ENCODE measurements at places on chromosomes 2 and 18.

DNA sequence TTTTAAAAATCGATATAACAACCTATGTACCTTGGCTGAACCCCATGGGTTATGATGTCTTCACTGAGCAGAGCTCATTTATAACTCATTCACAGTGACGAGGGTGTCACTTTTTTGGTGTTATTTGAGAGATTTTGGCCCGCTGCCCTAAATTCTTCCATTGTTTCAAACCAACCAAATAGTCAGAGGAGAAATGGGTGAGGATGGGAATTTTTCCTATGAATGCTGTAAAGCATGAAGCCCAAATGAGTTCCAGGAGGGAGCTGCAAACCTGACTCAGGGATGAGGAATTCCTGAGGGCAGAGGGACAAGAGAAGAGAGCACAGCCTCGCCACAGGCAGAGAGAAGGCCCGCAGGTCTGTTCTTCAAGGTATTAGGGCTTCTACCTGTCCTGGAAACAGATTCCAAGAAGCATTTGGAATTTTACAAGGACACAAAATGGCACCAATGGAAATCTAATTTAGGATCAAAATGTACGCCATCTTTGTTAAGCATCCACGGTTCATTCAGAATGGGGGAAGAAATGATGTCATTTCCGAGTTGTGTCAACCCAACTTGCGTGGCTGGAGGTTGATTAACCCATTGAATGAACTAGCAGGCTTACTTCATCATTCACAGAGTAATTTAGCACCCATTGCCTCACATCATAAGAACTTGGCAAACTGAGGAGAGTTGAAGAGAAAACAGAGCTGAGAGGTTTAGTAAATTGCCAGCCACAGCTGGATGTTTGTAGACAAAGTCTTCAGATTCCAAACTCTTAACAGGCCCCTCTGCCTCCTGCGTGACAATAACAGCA is 133.5 kb downstream of the LAMA3 start:
- no peak for DNase-seq

DNA sequence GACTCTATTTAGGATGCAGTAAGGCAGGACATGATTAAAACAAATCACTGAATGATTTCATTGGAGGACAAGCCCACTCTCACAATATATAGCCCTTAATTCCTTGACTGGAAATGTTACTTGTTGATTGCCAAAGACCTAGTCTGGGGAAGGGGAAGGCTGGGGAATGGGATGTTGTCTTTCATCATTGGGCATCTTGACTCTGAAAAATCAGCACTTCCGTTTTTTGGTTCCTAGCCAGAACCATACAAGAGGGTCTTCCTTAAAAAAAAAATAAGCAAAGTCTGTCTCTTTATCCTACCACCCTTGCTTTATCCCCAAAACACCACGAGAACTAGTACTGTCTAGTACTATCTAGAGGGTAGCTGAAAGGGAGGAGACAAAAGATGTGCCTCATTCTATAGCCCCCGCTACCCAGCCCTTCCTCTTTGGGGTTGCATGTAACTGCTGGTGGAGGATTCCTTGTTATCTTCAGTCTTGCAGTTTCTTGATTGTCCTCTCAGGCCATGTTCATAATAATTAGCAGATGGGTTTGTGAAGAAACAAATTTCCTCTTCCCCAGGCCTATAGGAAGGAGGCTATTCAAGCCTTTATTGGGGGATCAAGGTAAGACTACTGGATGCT is 55.8 kb downstream of the NEMP2 start:
- DNase-seq: no peak

DNA sequence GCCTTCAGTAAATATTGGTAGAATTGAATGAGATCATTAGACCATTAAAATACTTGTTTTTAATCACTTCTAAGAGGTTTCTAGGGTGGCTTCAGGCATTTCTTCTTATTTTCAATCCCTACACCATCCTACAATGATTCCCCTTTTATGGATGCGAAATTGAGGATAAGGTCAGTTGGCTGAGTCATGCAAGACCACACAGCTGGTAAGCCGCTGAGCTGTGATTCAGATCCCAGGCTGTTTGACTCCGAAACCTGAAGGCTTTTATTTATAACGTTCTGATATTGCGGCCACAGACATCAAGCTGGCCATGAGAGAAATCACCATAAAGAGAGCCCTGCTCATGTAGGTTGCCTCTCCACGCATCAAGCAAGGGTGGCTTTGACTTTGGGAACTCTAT is 133.4 kb downstream of the VAPA start:
- DNase-seq: no peak

DNA sequence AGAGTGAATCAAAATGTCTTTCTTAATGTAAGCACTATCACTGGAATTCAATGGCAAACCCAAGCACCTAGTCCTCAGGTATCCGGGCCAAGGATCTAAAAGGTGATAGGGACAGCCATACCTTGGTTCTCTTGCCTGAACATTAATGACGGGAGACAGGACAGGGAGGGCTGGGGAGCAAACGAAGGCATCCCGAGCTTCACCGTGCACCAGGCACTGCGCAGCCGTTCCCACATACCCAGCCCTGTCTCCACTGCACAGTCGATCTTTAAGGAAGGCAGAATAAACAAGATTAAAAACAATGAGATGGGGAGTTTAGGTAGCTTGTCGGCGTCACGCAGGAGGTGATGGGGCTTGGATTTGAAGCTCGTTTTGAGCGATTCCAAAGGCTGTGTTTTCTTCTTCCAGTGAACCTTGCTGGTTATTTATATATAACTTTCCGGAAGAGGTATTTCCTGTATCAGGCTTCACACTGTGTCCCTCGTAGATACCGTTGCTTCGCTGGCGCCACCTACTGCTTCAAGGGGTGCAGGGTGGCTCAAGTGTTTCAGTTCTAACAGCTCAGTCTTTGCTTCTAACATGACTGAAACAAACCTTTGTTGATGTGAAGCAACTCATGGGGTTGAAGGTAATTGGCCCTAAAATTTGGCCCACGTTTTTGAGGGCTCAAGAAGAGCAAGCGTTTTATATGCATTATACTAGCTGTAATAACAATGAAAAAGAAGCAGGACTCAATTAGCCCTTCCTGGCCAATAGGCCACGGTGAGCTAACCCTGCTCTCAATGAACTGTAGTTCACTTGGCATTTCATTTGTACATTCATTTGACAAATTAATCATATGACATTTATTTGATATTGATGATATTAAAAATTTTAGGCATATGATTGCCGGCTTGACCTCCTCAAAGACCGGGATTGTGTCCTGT is 77.4 kb downstream of the DCDC2C start:
- peak; percentile 58 for DNase-seq

DNA sequence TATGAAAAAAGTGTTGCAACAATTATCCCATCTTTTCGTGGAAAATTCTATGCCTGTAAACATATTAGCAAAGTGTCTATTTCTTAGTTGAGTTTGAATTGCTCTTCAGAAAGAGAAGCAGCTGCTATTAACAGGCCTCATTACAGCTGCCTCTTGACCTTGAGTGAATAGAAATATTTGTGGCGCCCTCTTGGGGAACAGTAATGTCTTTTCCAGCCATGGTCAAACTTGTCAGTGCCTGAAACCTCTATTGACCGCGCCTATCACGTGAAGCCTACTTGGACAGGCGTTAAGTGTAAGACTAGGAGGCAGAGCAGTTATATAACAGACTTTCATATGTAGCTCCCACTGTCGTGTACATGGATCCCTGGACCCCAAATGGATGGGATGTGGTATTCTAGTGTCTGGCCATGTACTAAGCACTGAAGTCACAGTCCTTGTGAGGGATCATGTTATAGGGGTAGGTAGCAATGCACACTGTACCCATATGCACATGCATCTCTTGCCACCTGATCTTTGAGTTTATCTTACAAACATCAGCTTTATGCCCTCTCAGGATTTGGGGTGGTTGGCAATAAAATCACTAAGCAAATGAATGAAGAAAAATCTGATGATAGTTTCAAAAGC is 245.0 kb downstream of the PTGR3 start:
- peak; percentile 27 for DNase-seq

DNA sequence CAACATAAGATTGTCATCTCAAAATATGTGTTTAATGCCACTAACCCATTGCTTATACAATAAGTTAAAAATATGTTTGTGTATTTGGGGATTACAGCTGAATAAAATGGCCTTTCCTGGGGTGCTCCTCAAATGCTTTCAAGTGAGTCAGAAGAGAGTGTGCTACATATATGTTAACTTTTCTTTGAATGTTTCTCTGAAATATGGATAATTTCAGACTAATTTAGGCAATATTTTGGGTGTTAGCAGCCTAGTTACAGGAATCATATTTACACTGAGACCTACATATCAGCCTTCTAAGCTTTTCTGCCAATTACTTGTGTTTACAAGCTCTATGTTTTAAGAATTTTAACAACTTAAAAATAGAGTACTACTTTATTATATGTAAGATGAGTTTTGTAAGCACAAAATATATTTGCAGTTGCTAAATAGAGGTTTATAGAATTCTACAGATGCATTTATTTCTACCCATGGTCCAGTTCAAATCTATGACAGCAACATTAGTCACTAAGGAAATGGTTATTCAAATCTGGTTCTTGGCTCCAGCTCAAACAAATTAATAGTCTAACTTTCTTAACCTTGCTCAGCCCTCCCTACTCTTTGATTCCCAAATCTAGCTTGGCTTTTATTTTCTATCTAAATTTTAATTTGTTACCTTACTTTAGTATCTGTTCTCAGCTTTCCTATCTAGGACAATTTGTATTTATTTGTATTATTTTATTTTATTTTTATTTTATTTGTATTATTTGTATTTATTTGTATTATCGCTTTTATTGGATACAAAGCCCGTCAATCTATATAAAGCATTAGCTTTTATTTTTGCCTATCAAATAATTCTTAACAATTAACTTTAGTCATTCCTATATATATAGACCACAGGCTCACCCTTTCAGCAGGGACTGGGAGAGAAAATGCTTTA is 48.9 kb downstream of the FSIP2 start:
- no peak for DNase-seq

DNA sequence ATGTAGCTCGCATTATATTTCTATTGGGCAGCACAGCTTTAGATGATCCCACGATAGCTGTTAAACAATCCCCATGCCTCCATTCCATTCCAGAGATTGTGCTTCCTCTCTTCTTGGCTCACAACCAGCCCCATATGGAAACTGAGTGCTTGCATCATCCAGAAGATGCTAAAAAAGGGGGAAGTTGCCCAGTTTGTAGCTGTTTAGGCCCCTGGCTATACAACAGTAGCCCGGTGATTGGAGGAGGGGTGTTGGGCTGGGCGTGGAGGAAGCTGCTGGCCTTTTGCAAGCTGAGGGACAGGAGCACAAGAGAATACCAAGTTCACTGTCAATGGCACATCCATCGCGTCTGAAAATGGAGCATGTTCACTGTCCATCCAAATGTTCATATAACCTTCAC is 360.2 kb downstream of the ALK start:
- DNase-seq: peak; percentile 35

- no peak for DNase-seq
These were observed 27.2 kb upstream of the CDH2 start for GRCh38 chr18:28204154-28204553.

DNA sequence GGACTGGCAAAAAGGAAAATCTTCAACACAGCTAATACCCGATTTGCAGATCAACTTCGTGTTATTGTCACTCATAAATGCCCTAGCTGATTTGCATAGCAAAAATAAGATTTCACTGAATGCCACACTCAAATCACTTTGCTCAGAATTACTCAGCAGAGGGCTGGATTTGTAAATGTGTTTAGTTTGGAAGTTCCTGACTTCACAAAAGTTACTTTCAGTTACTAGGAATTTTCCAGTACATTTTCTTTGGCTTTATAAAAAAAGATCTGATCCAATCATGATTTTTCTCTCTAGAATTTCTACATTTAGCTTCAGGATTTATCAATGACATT is 433.3 kb upstream of the ID2 start:
- DNase-seq: no peak

DNA sequence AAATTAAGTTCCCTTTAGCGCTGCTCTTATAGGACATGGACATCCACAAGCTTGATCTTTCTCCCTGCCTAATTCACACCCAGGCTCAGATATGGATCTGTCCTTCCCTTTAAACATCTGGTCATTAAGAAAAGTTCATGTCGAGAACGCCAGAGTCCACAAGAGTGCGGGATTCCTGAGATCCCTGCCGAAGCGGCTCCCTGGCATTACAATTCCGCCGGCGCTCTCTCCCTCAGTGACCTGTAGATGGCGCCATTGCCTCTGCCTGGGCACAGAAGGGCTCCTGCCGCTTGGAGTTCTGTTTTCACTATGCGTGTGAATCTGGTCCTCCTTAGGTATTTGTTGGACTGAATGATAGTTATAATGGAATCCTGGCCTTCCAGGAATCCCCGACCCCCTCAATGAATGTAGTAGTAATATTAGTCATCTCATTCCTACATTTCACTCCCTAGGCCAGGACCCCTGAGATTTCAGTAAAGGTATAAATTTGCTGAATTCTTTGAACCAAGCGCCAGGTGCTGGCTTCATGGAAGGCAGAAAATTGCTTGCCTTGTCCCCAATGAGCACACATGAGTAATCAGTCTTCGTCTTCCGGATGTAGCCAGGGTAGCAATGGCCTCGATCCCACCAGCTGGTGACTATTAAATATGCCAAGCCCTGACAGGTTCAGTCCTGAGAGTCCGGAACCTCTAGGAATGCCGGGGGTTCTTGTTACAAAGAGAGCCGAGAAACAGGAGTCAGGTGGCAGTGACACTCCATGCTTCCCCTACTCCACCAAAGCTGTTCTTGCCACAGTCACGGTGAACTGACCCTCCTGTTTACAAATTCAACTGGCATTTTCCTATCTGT is 26.4 kb upstream of the CD207 start:
- peak; percentile 80 for DNase-seq

GRCh38 chr2:203500951-203501350 is 34.1 kb downstream of the RAPH1 start:
- DNase-seq: no peak
